ENCODE measurements at places on chromosomes 16 and 17.

- DNase-seq = no peak
These were observed 32.5 kb upstream of the PLCG2 start for GRCh38 chr16:81746566-81746965.

DNA sequence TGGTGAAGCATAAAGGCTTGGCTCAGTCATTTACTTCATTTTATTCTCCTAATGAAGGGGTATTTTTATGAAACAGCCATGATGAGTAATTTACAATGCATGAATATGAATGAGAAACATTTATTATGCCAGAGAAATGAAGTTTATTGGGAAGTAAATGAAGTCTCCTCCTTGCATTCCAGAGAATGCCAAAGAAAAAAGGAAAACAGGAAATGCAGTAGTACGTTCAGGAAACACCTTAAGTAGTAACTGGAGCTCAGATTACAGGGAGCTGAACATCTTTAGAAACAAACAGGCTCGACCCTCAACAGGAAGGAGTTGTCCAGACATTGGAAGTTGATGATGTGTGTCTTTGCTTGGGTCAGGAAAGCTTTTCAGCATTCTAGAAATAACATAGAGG is 4.6 kb downstream of the KRT34 start:
- no peak for DNase-seq

DNA sequence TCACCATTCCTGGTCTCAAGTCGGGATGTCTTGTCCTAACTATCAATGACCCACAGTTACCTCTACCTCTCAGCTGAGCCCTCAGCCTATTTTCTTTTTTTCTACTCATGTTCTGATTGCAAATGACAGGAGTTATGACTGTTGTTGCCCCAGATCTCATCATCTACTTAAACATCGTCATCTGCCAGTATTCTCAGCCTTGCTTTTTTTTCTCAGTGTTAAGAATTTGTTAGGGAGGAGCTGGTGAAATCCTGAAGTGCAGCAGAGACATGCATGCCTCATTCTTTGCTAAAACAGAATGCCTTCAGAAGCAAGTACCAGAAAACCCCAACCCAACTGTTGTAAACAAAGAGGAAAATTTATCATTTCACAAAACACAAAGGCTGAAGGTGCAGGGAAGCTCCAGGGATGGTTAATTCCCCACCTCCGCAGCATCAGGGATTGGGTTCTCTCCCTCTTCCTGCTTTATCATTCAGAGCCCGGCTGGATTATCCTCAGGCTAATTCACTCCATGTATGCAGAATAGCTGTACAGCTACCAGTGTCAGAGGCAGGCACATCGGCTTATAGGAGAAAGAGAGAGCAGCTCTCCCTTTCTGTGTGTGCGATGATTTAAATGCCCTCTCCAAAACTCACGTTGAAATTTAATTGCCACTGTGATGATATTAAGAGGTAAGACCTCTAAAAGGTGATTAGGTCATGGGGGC is 540.8 kb upstream of the HSBP1 start:
- no peak for DNase-seq

GRCh38 chr17:82474223-82475010 is 15.9 kb downstream of the NARF start:
- DNase-seq = no peak

GRCh38 chr16:3281222-3281820 is 2.0 kb upstream of the ZNF263 start:
- no peak for DNase-seq

DNA sequence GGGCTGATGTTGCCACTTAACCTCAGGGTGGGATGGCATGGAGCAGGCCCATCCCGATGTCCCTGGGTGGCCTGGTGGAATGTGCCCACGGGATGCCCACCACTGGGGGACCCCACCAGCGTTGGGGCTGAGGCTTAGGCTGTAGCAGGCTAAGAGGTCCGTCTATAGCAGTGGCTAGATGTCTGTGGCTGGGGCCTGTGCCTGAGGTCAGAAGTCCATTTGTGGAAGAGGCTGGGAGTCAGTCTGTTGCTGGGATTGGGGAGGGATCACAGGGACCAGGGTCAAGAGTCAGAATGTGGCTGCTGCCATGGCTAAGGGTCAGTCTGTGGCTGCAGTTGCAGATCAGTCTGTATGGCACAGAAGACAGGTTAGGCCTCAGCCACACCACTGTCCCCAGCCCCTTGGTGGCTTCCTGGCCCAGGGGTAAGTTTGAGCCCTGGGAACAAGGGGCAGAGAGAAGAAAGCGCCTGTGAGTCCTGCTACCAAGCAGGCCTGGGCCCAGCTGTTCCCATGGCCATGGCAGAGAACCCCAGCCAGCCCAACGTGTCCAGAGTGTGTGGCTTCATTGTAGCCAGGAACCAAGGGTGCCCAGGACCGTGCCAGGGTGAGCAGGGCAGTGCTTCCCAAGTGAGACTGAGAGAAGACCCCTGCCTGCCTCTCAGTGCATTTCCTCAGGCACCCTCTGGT is 35.7 kb downstream of the RAI1 start:
- no peak for DNase-seq

GRCh38 chr17:70365091-70365583 is 195.8 kb downstream of the KCNJ2 start:
- DNase-seq = no peak

DNA sequence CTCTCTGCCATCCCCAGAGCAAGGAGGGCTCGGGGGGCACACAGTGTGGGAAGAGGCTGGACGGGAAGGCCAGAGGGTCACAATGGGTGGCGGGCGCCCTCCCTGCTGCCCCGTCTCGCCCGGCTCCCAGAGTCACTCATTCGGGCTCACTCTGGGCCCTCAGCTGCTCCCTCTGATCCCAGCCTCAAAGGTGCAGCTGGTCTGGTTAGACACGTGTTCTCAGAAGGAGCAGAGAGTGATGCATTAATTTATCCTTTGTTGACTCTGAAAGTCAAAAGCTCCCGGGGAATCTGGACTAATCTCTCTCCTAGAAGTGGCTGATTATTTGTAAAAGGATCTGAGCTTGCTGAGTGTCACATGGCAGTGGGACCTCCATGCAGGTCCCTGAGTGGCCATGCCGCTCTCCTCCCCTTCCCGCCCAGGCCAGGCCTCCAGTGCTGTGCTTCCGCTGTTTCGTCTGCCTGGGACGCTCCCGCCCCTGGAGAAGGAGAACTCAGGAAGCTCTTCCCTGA is 87.5 kb downstream of the SEC14L1 start:
- no peak for DNase-seq

DNA sequence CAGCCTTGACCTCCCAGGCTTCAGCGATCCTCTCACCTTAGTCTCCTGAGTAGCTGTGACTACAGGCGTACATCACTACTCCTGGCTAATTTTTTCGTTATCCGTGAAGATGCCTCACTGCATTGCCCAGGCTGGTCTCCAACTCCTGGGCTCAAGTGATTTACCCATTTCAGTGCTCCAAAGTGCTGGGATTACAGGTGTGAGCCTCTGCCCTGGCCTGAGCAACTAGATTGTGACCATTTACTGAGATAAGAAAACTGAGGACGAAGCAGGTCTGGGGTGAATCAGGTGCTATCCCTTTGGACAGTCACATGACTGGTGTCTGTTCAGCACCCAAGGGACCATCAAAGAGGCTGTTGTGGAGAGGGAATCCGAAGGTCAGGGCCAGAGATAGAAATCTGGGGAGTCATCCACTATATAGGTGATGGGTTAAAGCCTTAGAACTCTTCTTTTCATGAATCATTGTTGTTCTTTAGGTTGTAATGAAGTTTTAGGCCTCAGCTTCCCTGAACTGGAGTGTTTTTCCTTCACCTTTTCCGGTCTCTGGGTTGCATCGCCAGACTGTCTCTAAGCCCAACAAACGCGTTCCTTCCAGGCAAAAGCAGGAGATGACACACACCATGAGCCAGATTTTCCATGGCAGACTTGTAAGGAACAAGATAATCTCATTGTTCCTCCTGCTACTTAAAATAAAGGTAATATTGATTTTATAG is 62.5 kb downstream of the FTO start:
- DNase-seq = no peak

DNA sequence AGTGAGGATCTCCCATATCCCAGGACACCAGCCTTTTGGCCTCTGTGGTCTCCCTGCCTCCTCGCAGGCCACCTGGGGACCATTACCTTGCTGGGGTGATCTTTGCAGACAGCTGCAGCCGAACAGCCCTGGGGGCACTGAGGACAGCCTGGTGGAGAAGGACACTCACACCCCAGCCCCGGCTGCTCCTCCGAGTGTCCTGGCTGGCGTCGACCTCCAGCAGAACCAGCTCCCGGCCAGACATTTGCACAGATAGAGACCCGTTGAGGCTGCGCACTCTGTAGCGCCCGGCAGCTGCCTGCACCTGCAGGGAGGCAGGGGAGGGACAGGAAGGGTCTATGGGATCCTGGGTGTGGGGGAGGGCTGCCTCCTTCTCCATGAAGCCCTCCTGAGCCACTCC is 90.3 kb downstream of the RMI2 start:
- DNase-seq = no peak

- DNase-seq = peak; percentile 39
These were observed 63.3 kb downstream of the TMEM235 start for GRCh38 chr17:78294776-78295175.

DNA sequence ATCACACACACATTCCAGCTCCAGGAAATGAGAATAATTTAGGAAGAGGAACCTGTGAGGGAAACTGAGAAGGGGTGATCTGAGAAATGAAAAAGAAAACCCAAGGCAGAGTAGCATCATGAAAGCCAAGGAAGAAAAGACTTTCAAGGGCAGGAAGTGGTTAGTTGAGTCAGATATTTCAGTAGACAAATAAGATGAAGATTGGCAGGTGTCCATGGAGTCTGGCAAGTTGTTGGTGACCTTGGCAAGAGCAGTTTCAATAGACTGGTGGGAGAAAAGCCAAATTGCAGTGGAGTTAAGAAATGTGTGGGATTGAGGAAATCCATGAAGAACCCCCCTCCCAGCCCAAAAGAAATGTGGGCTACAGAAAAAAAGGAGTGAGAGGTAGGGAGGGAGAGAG is 10.7 kb downstream of the GNAO1 start:
- no peak for DNase-seq

- peak; percentile 15 for DNase-seq
These were observed 1.5 kb downstream of the FGF11 start for GRCh38 chr17:7440834-7441195.

DNA sequence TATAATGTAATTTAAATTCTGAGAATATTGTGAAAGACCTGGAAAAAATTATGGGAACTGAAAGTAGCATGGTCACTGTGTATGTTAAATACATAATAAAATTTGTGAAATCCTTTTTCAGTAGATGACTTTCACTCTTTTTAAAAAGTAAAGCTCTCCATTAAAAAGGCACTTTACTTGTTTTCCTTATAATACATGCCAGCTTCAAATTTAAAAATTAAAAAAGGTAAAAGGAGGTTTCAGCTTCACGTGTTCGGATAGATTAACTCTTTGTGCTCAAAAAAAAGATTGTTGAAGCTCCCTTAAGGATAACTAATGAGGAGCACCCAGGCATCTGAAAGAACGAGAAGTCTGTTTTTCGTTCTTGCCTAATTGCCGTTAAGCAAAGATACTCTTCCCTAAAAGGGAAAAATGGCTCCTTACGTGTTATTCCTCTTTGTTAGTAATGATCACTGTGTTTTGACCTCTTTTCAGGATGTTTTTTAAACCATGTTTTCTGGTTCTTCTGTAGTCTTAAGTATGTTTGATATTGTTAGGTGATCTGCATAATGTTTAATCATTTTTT is 87.8 kb downstream of the TUBD1 start:
- no peak for DNase-seq

DNA sequence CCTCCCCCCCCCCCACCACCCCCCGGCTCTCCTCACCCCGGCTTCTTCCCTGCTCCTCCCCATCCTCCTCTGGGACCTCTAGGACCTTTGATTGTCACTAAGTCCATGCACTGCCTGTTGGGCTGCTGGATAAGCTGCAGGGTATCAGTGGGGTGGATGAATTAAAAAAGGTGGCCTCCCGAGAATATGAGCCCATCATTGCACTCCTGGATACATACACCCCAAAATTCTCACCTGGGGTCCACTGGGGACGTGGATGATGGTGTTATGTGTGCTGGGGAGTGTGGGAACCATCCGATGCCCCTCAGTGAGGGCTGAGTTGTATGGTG is 88.8 kb downstream of the IRF8 start:
- no peak for DNase-seq

DNA sequence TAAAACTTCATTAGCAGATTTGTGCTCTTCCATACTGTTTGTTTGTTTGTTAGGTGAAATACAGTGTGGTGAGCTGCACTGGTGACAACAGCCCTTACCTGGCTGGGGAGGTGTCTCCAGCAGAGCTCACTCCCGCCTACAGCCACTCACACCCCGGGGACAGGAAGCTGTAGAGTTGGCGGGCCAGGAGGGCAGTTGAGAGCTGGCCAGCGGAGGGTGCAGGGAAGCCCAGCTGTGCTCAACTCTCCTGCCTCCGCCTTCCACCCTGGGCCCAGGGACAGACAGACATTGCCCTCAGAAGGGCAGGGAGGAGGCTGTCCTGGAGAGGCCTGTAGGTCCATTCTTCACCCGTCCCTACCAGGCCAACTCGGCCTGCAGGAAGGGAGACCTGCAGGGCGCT is 48.6 kb upstream of the PVALEF start:
- no peak for DNase-seq

DNA sequence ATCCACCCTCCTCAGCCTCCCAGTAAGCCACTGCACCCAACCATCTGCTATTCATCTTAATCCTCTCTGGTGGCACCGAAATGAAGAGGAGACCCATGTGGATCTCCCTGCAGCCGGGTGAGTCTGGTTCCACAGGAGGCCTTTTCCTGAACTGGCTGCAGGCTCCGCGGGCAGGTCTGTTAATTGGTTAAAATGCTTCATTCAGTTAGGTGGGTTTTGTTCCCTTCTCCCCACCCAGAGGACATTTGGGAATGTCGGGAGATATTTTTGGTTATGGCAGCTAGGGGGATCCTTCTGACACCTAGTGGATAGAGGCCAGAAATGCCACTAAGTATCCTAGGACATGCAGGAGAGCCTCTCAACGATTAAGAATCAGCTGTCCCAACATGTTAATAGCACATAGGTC is 16.7 kb downstream of the C16orf54 start:
- DNase-seq = peak; percentile 58

GRCh38 chr16:54696522-54696921 is 234.1 kb upstream of the IRX5 start:
- no peak for DNase-seq

GRCh38 chr17:17354560-17355349 is 51.6 kb downstream of the NT5M start:
- peak; percentile 65 for DNase-seq

- DNase-seq = peak; percentile 74
These were observed 347.0 kb downstream of the WWOX start for GRCh38 chr16:78446486-78446885.

DNA sequence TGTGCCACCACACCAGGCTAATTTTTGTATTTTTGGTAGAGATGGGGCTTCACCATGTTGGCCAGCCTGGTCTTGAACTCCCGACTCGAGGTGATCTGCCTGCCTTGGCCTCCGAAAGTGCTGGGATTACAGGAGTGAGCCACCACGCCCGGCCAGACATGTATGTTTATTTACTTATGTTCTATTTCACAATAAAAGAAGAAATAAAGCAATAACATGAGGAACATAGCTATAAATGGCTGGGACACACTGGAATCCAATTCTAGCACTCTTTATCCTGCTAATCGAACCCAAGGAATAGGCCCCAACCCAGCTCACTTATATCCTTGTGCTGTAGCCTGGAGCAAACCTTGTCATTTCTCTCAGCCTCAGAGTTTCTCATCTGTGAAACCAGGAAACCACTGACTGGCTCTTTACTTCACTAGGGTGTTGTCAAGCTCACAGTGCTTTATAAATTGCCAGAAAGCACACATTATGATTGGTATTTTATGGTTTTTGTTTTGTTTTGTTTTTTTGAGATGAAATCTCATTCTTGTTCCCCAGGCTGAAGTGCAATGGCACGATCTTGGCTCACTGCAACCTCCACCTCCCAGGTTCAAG is 4.3 kb upstream of the ODAD4 start:
- no peak for DNase-seq

GRCh38 chr17:73272906-73273218 is 11.2 kb upstream of the CPSF4L start:
- no peak for DNase-seq

Measured in RKO (cell line).